ENCODE measurements at places on chromosomes 3 and 15.

DNA sequence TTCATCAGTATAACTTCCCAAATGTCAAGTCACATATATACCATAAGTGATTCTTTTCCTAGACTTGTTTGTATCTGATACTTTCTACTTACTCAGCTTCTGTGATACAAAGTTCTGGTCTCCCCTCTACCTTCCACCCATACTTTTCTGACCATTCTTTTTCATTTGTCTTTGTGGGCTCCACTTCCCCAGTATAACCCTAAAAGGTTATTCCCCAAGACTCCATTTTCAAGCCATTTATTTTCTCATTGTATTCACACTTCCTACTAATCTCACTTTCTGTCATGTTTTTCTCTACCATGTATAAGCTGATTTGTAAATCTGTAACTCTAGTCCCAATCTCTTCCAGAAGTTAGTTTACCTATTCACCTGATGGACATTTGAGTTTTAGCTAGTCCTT is 34.0 kb downstream of the IQCB1 start:
- no peak for DNase-seq

DNA sequence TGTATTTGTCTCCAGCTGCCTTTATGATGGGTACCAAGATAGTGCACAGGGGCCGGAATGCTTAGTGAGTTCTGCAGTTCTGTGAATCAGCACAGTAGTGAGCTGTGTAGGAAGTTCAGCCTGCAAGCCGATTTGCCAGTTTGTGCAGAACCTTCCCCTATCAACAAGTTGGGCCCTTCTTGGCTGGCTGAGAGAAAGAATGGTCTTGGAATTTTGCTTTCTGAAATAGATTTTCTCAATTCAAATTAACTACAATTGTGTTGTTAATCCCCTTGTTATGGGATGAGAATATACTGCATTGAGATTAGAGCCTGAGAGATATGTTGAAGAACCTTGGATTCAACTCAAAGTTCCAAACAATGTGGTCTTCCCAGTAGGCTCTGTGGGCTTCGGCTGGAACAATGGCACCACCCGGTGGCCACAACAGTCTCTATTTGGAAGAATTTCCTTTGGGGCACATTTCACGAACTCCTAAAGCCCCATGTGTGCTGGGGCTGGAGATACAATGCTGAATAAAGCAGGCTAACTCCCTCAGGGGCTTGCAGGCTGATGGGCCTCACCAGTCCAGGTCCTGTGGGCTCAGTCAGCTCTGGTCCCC is 59.1 kb downstream of the TRIM42 start:
- DNase-seq: peak; percentile 44

DNA sequence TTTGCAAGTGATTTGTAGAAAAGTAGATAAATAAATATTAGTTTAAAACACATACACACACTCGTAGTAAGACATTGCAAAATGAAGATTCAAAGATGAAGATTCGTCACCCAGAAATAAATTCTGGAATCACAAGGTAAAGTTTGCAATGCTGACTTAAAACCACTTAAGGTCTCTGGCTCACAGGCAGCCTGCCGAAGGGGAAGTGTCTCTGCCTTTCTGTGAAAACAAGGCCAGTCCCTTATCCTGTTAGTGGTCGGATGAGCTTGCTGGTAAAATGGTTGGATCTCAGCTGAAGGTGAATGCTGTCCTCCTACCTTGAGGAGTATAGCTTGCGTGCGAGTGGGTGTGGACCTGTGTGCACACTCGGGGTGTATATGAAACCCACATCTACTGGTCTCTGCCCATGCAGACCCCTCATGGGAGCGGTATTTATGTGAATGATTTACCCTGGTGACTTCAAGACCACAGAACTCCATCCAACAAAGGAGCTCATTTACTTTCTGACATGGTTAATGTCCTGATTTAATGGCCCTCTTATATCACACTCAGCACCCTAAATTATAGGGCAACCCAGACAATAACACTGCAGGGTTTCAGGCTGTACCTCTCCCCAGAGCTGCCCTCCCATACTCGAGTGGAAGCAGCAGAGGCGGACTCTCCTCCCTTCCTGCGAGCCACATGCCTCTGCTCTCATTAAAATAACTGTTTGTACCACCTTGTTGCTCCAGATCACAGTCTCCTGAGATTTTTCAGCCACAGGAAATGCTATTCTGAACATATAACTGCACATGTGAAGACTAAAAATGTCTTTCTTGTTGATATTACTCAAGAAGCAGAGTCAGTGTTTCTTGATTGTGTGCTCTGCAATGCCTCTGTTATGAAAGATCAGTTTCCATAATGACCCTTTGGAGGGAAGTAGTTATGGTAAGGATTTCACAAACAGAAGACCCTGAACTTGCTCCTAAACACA is 45.9 kb upstream of the ALDH1A3 start:
- DNase-seq: no peak

DNA sequence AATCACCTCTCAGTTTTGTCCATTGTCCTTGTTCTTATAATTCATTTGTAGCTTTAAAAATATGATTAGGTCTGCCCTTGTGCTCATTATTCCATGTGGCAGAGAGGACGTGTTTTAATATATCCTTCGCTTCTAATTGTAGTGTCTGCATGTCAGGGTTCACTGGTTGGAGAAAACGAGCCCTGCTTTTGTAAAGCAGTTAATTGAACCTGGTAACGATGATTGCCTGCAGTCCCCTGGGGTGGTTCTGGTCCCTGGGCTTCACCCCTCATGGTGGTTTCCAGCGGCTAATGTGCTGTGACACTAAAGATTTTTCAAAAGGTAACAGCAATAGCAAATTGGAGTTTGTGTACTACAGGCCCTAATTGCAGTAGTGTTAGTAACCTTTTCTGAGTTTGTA is 299.6 kb downstream of the CACNA2D3 start:
- DNase-seq: no peak

DNA sequence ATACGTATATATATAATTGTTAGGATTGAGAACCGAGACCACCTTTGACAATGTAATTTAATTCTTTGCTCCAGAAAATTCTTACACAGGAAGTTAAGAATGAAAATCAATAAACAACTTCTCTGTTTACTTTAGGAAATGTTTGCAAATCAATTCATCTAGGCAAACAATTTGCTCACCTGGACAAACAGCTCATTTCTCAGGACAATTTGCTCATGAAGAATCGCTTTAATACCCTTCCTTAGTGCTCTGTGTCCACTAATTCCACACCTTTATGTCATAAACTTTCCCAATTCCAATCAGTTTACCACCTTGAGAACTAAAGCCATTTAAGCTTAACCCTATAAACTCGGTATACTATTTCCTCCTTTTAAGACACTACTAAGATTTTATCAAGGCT is 292.2 kb downstream of the BCHE start:
- DNase-seq: no peak

GRCh38 chr3:65425880-65426279 is 612.8 kb downstream of the MAGI1 start:
- no peak for DNase-seq

DNA sequence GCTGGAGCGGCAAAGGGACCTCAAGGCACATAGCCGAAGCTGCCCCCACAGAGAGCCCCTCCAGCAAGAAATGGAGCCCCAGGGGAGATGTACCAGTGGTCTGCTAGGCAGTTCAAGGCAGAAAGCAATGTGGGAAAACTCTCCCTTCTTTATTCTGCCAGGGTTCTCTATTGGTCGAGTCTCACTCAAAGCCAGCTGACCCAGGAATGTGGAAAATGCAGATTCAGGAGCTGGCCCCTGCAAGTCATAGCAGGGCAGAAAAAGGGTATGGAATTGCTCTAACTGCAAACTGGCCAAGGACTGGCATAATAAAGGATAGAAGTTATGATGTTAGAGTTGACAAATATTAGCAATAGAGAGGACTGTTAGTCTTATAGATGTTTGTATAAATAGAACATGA is 4.0 kb upstream of the TOPAZ1 start:
- DNase-seq: no peak

- no peak for DNase-seq
Measured at GRCh38 chr15:56307180-56307579, 58.0 kb upstream of the TEX9 start.

DNA sequence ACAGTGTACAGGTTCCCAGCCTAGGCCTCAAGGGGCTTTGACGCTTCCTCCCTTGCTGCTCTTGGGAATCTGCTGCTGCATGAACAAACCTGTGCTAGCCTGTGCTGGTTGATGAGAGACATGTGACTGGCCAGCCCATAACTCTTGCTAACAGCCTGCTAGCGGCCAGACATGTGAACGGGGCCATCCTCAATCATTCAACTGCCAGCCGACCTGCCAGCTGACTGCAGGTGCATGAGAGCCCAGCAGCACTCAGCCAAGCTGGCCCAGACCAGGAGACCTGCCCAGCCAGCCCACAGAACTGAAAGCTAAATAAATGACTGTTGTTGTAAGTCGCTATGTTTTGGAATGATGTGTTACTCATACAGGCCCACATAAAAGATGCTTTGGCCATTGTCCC is 82.4 kb upstream of the DLG1 start:
- peak; percentile 63 for DNase-seq

DNA sequence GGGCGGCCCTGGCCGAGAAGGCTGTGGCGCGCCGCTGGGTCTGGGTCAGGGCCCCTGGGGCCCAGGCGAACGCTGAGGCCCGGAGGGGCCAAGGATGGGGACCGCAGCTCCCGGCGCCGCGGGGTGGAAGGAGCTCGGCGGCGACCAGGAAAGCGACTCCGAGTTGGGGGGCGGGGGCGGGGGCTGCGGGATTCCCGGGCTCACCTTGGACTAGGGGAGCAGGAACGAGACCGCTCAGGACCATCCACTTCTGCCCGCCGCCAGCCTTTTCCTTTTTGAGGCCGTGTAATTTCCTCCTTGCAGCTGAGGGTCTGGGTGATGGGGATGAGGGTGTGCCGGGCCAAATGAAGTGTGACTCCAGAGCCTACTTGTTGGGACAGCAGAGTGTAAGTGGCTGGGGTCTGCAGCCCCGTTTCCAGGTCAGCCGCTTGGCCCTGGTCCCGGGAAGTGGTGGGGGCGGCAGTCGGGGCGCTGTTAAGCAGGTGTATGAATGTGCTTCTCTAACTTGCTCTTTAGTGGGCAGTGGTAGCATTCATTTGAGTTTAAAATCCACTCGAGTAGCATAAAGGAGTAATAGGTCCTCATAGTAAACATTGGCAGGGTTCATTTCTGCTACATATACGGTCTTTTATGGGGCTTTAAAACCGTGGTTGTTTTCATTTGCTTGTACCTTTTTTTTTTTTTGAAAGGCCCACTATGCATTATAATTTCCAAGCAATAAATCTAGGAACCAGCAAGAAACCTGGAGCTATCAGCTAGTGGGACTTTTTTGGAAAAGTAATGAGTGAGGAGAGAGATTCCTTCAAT is 717 bp downstream of the PXK start:
- DNase-seq: peak; percentile 35

GRCh38 chr3:69521286-69521685 is 135.4 kb upstream of the FRMD4B start:
- DNase-seq: no peak

DNA sequence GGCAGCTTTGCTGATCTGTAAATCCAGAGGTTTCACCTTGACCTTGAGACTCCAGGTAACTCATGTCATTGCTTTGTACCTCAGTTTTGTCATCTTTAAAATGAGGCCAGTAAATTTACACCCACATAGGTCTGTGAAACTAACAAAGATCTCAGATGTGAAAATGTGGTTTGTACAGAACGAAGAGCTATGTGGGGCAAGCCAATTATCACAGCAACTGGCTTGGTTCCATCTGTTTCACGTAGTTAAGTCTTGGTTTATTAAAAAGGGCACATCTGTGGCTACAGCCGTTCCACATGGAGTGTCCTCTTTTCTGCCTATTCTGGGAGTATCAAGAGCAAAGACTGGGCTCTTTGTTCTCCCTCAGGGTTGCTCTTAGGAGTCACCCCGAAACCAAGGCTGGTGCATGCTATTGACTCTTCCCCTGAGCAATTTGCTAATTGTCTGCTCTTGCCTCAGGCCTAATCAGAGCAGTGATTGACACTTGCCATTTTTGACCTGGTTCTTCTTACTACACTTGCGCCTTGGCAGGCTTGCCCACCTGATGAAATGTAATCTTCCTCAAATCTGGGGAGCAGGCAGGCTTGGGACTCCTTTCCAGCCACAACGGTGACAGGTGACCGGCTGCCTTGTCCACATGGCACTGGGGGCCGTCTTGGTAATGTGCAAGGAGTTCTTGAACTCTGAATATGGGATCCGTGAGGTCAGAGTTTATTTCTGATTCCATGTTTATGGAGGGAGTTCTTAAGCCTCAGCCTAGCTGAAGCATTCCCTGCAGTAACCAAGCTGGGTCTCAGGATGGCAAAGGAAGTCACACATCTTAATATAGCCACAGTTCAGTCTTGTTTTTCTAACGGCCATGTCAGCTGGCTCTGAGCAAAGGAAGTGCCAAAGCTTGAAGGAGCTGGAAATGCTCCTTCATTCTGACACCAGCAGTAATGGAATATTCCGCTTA is 40.1 kb downstream of the EAF1 start:
- no peak for DNase-seq

- DNase-seq: peak; percentile 91
Measured at GRCh38 chr3:111890051-111890580, 31.1 kb downstream of the PHLDB2 start.

GRCh38 chr3:76986876-76987474 is 52.9 kb upstream of the ROBO2 start:
- DNase-seq: no peak

DNA sequence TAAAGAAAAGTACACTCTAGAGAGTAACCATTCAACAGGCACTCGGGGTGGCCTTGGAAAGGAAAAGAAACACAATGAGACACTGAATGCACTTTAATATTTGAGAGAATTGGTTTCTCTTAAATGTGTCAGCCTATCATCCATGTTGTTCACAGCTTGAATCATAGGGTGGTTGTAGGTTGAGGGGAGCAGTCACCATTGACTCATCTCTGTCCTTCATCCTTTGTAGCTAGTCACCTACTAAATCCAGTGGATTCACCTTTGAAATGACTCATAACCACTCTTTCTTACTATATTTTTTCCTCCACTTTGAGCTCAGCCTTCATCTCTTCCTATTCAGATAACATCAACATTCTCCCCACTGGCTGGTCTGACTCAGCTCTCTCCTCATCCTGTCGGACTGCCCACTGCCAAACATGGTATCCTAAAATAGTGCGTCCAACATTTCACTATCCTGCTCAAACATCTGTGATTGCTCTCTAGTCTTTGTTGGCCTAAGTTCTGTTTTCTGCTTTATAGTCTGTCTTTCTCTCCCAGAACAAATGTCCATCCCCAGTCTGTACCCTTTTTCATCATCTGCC is 182.7 kb upstream of the GADL1 start:
- peak; percentile 96 for DNase-seq

- peak; percentile 67 for DNase-seq
Measured at GRCh38 chr15:39583596-39584265, 2.9 kb downstream of the THBS1 start.

- no peak for DNase-seq
Measured at GRCh38 chr15:66236806-66237375, 16.7 kb downstream of the MEGF11 start.

- DNase-seq: no peak
Measured at GRCh38 chr3:52019352-52020080, 23.8 kb upstream of the RPL29 start.

DNA sequence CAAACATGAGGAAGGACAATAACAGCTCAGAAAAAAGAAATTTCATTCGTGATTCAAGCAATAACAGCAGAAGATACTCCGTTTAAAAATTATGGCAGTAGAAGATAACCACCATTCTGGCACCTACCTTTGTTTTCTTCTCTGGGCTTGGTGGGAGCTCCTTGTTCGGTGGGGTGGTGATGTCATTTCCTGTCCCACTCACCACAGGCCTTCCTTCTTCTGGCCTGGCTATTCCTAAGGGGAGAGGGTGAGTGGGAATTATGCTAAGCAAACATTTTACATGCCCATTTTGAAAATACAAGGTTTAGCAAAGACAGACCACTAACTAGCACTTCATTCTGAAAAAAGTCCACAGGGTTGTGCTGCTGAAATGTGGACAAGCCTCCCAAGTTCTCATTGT is 74.4 kb downstream of the DHX30 start:
- DNase-seq: peak; percentile 16

Data from M059J (cell line).